ENCODE measurements at places on chromosomes 7 and 10.

- no peak for DNase-seq
These were observed 173.6 kb upstream of the PRSS58 start for GRCh38 chr7:142431491-142431890.

- DNase-seq: no peak
These were observed 69.9 kb upstream of the PTPRZ1 start for GRCh38 chr7:121803039-121803438.

- no peak for DNase-seq
These were observed 89.4 kb downstream of the LRRTM3 start for GRCh38 chr10:67015225-67015624.

- DNase-seq: peak; percentile 66
These were observed 8.7 kb upstream of the BAMBI start for GRCh38 chr10:28668363-28669226.

DNA sequence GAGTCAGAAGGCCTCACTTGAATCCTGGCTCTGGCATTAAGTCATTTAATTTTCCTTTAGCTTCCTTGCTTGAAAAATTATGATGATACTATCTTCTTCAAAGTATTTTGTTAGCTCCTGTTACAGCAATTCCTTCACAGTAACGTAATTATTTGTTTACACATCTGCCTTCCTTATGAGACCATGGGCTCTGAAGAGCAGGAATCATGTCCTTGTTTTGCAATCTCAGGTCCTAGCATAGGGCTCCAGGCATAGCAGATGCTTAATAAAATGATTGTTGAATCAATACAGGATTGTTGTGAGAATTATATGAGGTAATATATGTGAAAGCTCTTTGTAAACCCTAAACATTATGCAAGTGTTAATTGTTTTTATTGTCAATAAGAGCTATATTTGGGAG is 25.5 kb downstream of the KLHDC10 start:
- no peak for DNase-seq

- DNase-seq: no peak
These were observed 4.8 kb upstream of the AOC1 start for GRCh38 chr7:150847536-150847935.

GRCh38 chr7:42272793-42273665 is 36.0 kb upstream of the GLI3 start:
- no peak for DNase-seq

GRCh38 chr10:12729885-12730284 is 271.6 kb downstream of the CCDC3 start:
- DNase-seq: peak; percentile 65

- DNase-seq: no peak
These were observed 159.5 kb upstream of the ZMIZ1 start for GRCh38 chr10:78909221-78909620.
